ENCODE measurements at places on chromosomes 2 and 18.

- no peak for DNase-seq
Measured at GRCh38 chr2:10412380-10412779, 35.7 kb downstream of the ODC1 start.

DNA sequence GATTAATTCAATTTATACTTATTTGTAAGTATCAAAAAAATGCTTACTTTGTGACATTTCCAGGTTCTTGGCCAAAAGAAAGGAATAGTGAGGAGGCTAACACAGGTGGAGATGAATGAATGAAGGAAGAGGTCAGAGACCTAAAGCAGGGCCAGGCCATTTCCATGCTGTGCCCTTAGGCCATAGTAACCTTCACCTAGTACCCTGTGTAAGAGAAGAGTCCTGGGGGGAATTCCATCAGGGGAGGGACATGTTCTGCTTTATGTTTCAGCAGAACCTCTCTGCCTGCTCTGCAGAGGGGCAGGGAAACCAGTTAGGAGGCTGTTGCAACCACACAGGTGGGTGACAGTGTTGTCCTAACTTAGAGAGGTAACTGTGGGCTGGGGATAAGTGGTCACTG, 204.2 kb upstream of the CDH20 start:
- DNase-seq = no peak

- DNase-seq = no peak
Measured at GRCh38 chr2:85971366-85971765, 82.6 kb upstream of the ST3GAL5 start.

GRCh38 chr2:55519938-55520885, 694 bp downstream of the CFAP36 start:
- DNase-seq = peak; percentile 42

- DNase-seq = no peak
Measured at GRCh38 chr2:43073401-43073825, 153.0 kb downstream of the ZFP36L2 start.

DNA sequence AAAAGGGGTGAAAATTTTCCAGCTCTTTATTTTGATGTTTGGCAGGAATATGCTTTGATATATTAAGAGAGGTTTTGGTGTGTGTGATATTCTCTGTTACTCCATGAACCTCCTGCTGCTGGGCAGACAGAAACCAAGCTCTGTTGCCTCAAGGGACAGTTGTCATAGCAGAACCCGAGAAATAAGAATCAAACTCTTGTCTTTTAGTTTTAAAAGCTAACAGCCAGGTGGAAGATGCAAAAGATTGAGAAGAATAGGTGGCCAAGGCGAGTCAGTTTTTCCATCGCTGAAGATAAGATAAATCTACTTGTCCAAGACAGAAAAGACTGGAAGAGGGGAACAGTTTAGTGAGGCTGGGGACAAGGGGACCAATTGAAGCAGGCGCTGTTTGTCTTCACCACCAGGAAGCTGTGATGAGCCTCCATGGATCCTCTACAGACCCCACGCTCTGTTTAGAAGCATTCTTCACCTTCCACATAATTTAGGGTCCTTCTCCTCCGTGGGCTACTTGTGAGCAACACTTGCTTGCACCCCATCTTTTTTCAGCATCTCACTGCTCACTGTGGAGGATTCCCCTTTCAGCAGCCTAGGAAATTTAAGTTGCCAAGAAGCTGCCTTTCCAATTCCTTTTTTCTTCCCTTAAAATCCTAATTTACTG, 23.9 kb downstream of the PMAIP1 start:
- DNase-seq = no peak

- no peak for DNase-seq
Measured at GRCh38 chr2:229815342-229815741, 101.0 kb upstream of the DNER start.

- no peak for DNase-seq
Measured at GRCh38 chr2:215921895-215922294, 91.5 kb downstream of the MREG start.

- DNase-seq = no peak
Measured at GRCh38 chr2:179373816-179374215, 109.2 kb upstream of the SESTD1 start.

GRCh38 chr2:235223011-235223410, 270.8 kb upstream of the AGAP1 start:
- no peak for DNase-seq

DNA sequence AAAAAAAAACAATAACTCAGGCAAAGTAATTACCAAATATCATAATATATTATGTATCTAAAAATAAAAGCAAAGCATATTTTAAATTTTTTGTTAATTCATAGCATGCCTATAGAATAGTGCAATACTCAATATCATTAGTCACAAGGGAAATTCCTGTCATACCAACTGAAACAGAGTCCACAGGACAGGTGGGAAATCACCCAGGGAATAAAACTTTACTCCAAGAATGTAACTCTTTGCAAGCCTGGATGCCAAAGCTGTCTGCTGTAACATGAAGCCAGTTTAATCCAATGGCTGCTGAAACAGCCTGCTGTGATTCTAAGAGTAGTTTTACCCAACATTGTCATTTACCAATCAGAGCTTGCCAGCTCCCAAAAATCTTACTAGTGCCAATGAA, 40.0 kb upstream of the SULT1C3 start:
- no peak for DNase-seq

GRCh38 chr2:94956797-94957391, 68.6 kb upstream of the MAL start:
- peak; percentile 39 for DNase-seq

DNA sequence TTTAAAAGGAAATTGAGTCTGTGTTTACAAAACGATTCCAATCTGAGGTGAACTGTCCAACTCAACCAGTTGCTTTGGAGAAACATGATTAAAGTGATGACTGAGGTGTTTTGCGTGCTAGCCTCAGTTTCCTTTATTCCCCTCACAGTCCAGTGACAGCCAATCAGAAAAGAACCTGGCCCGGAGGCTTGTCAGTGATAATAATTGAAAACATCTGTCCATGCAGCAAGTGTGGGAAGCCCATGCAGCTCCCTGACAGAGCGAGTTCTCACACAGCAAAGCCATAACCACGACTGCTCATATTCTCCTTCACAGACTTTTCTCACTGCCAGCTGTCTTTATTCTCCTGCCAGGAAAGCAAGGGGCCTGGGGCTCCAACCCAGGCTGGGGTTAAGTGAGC, 613.4 kb downstream of the ARHGAP15 start:
- no peak for DNase-seq

GRCh38 chr2:59195851-59196250, 954.7 kb upstream of the FANCL start:
- no peak for DNase-seq

GRCh38 chr2:96249654-96250053, 16.1 kb downstream of the TMEM127 start:
- no peak for DNase-seq

GRCh38 chr2:21326152-21326551, 202.4 kb downstream of the TDRD15 start:
- DNase-seq = no peak

DNA sequence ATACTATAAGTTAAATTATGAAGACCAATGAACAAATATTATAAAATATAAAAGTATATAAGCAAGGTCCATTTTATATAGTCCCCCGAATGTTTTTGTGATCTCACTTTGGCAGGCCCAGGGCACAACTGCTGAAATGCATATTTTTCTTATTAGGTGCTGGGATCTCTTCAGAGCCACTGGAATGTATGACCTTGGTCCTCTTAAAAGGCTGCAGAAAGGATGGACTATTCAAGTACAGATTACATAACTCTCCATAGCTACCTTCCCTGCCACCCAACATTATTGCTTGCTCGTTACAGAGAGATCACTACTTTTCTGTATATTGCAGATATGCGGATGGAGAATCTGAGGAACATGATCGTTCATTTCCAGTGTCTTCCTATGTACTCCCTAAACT, 925.6 kb upstream of the CELF4 start:
- no peak for DNase-seq

DNA sequence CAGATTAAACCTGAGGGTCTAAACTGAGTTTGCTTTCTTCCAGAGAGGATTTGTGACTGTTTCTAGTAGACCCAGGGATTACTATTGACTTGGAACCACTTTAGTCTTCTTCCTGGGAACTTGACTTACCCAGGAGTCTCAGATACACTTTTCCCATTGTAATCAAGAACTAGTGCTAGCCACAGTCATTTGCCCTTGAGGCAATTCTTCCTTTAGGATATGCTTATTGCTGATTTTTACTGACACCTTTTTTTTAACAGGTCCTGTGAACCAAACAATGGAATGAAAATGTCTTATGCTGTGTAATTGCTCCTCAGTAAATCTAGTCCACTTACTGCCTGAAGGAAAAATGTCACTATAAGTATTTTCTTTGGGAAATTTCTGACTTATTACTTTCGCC, 78.3 kb downstream of the TAF4B start:
- no peak for DNase-seq

- no peak for DNase-seq
Measured at GRCh38 chr2:204948024-204948763, 402.9 kb downstream of the PARD3B start.

DNA sequence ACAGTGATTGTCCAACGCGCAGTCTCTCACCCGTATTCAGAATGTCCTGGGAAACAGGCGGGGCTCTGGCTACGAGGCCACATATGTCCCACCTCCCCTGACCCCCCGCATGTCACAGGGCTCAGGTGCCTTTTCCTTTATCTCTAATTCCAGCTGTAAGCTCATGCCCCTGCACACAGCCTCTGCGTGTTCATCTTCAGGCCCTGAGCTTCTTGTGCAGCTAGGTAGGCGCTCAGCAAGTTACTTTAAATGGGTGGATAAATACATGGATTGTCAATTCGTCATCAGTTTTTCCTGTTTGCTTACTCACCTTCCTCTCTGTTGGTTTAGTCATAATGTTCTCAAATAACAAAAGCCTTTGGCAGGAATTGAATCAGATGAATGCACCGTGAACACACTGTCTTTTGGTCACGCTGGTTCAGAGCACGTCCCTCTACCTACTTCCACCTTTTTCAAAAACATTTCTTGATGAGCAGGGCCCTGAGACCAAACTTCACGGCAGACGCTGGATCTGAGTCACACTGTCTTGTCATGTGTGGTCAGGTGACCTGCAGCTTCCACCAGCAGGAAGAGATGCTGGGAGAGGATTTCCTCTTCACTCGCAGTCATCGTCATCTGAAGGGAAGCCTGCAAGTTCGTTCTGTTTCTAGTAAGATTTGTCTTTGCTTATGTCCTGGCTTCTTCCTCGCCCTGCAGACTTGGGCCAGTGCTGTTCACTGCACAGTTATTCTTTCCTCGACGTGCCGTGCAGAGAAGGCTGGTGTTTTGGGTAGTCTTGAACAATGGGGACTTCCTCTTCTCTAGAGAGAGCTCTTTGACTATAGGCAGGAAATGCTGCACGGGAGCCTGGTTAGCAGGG, 138.1 kb downstream of the PTGR3 start:
- DNase-seq = peak; percentile 31

DNA sequence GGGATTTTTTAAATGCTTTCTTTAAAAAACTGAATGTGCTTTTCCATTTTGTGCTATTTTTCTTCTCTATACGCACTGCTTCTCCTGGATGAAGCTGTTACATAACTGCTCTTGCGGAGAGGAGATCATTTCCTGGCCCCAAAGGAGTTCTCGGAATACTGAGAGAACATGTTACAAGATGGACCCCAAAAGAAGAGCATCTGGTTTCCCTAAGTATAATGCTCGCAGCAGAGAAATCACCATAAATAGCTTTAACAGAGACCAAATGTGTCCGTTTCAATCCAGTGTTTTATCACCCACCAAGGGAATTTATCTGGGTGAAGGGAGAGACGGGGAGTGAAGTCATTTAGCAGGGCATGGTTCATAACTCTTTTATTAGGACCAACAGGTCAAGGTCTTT, 80.1 kb downstream of the RBM43 start:
- no peak for DNase-seq

- DNase-seq = no peak
Measured at GRCh38 chr2:189164746-189165145, 14.8 kb downstream of the COL5A2 start.

DNA sequence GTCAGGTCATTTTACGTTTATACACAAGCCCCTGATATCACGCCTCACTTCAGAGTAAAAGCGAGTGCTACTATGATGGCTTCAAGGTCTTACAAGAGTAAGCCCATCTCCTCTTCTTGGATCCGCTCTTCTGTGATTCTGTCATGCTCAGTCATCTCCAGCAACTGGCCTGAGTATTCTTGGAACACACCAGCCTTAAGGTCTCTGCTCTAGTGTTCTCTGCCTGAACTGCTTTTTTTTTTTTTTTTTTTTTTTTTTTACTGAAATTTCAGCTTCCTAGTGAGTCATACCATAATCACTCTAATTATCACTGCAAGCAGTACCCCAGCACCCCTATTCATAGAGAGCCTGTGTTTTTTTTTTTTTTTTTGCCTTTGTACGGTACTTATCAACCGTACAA, 1228.9 kb downstream of the CNTNAP5 start:
- DNase-seq = no peak

GRCh38 chr18:9861933-9862332, 23.8 kb upstream of the TXNDC2 start:
- DNase-seq = no peak

DNA sequence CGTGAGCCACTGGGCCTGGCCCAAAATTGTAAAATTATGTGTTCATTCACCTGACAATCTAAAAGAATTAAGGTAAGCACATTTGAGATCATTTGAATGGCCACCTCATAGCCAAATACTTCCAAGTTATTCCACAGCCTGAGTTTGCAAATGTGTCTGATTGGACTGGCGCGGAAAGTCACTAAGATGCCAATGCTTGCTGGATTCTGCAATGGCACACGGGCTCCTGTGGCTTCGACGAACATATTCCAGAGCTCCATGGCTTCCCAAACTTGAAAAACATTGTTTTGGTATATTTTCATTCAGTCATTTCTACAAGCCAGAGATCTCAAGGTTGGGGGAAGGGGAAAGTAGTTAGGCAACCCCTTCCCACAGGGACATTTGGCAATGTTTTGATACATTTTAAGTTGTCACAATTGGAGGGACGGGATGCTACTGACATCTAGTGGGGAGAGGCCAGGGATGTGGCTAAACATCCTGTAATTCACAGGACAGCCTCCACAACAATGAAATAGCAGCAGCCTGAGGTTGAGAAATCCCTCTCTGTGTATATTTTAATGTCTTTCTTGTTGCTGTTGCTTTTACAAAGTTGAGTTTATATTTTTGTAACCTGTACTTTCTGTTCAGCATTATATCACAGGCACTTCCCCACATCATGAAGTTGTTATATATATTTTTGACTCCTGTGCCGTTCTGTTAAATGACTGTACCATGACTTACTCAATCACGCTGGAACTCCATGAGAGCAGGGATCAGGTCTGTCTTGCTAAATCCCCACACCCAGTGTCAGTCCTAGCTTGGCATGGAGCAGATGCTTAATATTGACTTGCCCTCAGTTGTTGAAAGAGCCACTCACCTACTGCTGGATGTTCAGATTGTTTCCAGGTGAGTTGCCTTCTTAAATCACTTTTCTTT, 56.9 kb downstream of the COL4A4 start:
- no peak for DNase-seq

DNA sequence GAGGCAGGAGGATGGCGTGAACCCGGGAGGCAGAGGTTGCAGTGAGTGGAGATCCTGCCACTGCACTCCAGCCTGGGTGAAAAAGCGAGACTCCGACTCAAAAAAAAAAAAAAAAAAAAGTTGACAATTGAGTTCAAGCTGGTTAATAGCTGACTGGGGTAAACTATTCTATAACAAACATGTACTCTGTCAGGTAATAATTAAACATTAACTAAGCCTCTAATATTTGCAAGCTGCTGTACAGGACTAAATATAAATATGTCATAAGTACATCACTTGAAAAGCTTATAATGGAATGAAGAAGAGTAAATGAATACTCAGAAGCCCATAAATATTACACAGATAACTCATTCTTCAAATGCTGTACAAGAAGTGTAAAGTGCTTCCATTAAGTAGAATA, 190.4 kb upstream of the CRIM1 start:
- DNase-seq = no peak

All from pancreas (tissue), 10 donors.